NCI-H1417 treated with DMSO at 0.1 percent for 48 hours (cell line): ENCODE measurements at places on chromosomes 1 and 21.

- DNase-seq, result no peak
Observed at GRCh38 chr21:42505090-42505726, 8.4 kb upstream of the SLC37A1 start.

- DNase-seq, result no peak
Observed at GRCh38 chr1:234963180-234963903, 165.3 kb downstream of the TOMM20 start.

DNA sequence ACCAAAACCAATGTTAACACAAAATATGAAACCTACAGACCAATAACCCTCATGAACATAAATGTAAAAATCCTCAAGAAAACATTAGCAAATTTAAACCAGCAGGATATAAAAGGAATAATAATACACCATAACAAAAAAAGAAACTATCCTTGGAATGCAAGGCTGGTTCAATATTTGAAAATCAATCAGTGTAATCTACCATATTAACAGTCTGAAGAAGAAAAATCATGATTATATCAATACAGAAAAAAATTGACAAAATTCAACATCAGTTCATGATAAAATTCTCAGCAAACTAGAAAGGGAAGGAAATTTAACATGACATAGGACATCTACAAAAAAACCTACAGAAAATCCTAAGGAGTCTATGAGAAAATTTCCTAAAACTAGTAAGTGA is 19.8 kb downstream of the PRMT2 start:
- DNase-seq, result no peak

GRCh38 chr1:214801191-214801590 is 198.2 kb downstream of the CENPF start:
- no peak for DNase-seq

DNA sequence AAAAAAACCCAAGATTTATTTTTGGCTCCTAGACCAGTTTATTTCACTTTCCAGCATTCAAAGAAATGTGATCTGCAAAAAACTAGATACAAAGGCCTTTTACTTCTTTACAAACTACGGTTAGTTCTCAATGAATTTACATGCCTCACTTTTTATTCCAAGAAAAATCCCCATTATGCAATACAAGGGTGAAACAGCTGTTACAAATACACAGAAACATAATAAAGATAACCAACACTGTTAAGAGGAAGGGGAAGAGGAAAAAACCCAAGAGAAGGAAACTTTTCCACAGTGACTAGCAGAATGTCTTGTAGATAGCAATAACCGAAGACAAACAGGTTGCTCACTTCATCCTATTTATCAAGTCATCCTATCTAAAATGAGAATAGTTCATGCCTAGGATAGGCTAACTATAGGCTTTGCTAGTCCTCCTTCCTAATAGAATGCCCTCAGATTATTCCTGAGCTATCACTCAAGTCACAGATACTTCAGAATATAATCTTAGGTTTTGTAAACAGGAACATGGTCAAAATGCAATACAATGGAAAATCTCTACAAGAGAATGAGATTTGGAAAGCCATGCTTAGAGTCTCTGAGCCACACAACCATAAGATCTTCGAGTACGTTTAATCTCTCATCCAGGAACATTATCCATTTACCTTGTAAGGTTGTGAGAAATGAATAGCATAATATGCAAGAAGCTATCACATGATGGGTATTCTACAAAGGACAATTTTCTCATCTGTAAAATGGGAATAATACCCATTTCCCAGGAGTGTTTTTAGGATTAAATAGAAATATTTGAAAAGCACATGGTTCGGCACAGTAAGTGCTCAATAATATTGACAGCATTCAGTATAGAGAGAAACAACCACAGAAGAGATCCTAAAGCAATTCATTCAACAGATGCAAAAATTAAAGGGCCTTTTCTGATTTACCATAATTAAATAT is 5.4 kb downstream of the PNRC2 start:
- no peak for DNase-seq

DNA sequence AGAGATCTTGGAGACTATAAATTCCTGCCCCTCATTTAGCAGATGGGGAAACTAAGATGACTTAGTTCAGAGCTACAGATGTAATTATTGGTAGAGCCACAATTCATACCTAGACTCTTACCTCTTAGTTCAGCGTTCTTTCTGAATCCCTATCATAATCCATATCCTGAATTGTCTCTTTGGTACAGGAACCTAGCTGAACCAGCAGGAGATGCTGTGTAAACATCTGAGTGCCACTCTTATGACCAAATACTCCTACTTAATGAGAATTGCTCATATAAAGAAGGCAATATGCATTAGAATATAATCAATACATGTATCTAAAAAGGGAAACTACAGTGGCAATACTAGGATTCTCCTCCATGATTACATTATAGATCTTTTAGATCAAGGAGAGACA is 459.0 kb downstream of the SIPA1L2 start:
- no peak for DNase-seq

DNA sequence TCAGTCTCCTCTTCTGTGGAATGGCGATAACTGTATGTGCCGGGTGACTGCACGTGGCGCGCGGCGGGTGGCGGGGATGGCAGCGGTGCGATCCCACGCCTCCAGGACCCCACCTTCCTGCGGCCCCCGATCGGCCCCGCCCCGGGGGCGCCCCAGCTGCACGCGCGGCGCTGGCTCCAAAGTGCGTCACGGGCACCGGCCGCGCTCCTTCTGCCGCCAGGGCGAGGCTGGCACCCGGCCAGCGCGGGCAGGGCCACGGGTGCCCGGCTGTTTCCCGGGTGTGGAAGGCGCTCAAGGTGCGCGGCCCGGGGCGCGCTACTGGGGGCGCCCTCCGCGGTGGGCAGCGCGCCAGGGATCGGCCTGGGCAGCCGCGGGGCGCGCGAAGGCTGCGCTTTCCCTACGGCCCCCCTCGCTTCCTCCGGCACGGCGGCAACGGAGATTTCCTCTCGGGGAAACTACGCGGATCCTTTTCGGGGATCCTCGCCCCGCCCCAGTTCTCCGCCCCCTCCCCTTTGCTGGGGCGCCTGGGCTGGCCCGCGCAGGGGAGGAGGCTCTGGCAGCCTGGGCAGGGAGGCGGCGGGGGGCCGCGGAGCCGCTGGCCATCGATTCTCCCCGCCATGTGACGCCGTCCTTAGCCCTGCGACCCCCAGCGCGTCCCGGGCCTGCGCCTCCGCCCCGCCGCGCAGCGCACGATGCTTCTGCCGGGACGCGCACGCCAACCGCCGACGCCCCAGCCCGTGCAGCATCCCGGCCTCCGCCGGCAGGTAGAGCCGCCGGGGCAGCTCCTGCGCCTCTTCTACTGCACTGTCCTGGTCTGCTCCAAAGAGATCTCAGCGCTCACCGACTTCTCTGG is at the start of gene EVA1C:
EVA1C (plus strand) TSS at position 545 of the 853 bp plus-strand sequence; CDS start at position 693, 148 bp downstream.
- DNase-seq, result no peak

DNA sequence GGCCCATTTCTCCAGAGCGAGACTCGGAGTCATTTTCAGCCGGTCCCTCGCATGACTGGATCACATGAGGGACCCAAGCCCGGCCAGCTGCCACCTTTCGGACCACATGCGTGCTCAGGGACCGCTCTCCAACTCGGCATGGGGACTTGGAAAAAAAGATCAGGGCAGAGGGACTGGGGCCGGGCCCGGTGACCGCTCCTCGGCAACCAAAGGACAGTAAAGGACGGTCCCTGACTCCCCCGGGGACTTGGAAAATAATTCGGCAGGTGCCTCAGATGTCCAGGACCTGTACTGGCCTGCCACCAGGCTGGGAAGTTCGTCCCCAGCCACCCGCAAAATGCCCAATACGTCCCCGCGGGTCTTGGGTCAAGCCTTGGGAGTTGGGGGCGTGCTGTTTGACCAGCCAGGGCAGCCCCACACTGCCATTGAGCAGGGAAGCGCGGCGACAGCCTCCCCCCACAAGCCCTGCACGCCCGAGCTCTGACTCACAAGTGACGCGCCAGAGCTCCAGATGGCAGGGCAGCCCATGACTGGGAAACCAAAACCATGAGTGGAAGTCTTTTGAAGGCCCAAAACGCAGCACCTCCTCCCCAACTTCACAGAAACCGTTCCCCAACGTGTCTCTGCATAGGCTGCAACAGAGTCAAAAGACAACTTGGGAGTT is 134.5 kb downstream of the LIPI start:
- DNase-seq, result no peak

- no peak for DNase-seq
Observed at GRCh38 chr1:107817206-107817605, 147.8 kb downstream of the VAV3 start.

GRCh38 chr1:48217856-48218255 is 4.7 kb upstream of the SLC5A9 start:
- DNase-seq, result no peak

GRCh38 chr1:74427681-74428080 is 84.7 kb downstream of the LRRC53 start:
- no peak for DNase-seq

- no peak for DNase-seq
Observed at GRCh38 chr1:23394181-23394580, 24.5 kb upstream of the ZNF436 start.

GRCh38 chr1:84698151-84699110 is 8.2 kb upstream of the SSX2IP start:
- no peak for DNase-seq

- DNase-seq, result peak; percentile 31
Observed at GRCh38 chr1:64268653-64269557, 65.5 kb downstream of the UBE2U start.

GRCh38 chr1:43243299-43243698 is 26.5 kb upstream of the TMEM125 start:
- DNase-seq, result no peak

DNA sequence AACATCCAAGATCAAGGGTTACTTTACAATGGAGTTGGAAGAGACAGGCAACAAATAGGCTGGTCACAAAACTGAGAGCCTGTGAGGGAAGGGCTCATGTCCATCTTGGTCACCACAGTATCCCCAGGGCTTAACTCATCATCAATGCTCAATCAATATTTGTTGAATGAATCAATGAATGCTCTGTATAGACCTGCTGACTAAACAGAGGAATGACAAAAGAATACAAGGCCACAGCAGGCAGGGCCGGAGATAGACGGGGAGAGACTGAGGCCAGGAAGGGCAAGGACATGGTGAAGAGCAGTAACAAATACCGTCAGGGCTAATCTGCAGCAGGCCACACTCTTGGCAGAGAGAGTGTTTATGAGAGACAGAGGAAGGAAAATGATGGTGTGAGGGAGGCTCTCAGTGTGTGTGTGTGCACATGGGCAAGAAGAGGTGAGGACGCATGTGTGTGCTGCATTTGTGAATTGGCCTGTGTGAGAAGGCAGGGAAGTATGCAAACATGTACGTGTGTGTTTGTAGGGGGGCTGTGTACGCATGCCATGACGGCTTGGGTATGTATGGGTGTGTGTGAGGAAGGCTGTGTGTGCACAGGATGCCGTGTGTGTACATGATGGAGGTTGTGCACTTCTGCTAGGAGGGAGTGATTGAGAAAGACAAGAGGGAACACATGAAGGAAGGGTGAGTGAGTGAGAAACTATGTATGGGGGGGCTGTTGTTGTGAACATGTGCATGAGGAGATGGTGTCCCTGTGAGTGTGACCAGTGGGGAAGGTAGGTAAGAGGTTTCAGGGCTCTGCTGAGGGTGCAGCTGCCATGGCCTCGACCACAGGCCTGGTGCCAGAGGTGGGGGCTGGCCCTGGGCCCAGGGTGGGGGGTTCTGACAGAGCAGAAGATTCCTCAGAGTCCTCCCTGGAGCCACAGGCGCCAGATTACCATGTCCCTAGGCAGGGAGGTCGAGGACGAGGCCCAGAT is 15.4 kb downstream of the AHDC1 start:
- DNase-seq, result no peak

GRCh38 chr1:8461351-8462110 is 143.6 kb downstream of the SLC45A1 start:
- no peak for DNase-seq

GRCh38 chr21:40139636-40140035 is 272.4 kb downstream of the PCP4 start:
- no peak for DNase-seq

- no peak for DNase-seq
Observed at GRCh38 chr21:32448803-32449594, 36.5 kb downstream of the EVA1C start.

DNA sequence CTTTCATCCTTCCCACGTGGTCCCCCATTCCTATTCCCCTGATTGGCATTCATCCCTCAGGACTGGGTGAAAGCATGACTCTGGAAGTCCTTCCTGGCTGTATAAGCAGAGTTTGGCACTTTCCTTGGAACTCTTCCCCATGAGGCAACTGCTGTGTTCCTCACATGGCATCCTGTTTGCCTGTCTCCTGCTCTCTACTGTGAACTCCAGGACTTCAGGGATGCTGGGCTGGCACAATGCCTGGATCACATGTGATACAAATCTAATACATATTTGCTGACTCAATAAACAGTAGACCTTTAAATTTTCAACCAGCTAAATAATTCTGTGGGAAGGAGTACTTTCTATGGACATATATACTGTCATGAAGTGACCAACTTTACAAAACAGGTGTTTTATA is 46.8 kb upstream of the EDEM3 start:
- DNase-seq, result no peak

DNA sequence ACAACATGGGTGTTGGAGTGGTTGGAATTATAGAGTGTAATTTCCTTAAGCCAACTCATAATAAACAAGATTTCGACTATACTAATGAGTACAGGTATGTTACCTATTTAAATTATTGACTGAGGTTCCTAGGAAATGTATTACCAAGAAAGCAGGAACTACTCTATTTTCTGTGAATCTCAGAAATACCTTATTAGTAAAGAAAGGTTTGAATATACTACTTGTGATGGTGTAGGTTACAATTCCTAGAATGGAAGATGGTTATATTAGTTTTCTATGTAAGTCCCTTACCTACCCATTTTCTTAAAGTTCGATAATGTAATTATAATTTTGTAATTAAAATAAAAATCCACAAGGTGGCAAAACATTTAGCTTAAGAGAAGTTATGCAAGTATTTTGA is 29.3 kb downstream of the MORC3 start:
- no peak for DNase-seq

DNA sequence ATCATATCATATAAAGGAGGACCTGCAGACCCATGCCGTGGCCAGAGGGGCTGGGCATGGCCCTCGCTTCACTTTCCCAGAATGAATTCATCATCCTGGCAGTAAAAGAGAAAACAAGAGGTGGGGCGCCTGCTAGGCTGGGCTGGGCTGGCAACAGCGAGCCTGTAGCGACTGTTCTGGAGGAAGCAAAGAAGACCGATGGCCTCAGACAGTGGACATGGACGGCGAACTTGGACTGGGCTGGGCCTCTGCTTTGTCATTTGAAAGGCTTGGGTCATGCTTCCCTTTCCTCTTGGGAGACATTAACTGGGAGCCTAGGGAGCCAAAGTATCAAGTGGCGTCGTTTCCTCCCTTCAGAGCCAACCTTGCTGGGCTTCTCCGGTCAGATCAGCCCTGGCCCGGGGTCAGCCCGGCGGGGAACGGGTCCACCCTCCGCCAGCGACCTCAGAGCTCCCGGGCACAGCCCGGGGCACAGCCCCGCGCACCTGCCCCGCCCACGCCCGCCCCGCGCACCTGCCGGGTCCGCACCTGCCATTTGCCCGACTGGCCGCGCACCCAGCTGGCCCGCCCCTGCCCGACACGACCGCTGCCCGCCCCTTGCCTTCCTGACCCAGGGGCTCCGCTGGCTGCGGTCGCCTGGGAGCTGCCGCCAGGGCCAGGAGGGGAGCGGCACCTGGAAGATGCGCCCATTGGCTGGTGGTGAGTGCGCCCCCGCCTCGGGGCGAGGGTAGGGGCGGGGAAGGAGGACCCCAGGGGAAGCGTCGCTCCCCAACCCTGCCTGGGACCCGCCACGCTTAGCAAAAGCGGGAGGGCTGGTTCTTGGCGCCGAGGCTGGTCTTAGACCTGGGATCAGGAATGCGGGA is at the start of gene FAM3B:
FAM3B (plus strand) TSS at position 602 of the 863 bp plus-strand sequence; CDS start at position 681, 79 bp downstream.
- DNase-seq, result peak; percentile 25
